Central memory CD4-positive, alpha-beta T cell (primary cell): ENCODE measurements at places on chromosomes 1 and 21.

DNA sequence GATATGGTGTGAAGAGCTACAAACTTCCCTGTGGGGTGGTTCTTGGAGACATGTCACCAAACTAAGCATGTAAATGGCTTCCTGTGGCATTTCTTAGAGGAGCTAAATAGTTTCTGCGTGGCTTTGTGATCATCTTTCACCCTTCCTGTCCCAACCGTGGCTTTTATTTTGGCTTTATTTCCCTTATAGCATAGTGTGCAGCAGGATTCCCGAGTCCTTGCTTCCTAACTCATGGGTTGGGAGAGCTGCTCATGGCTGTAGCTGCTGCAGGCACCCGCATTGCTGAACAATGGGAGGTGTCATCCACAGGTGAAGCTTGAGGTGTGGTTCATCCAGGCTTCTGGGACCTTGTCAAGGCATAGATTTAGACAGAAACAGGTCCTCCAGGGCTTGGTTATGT, 192.0 kb downstream of the SDCCAG8 start:
- DNase-seq, result no peak

GRCh38 chr21:21148514-21148913, 150.3 kb downstream of the NCAM2 start:
- no peak for DNase-seq

- DNase-seq, result no peak
These were observed 24.3 kb downstream of the RHBDL2 start for GRCh38 chr1:38917337-38917736.

DNA sequence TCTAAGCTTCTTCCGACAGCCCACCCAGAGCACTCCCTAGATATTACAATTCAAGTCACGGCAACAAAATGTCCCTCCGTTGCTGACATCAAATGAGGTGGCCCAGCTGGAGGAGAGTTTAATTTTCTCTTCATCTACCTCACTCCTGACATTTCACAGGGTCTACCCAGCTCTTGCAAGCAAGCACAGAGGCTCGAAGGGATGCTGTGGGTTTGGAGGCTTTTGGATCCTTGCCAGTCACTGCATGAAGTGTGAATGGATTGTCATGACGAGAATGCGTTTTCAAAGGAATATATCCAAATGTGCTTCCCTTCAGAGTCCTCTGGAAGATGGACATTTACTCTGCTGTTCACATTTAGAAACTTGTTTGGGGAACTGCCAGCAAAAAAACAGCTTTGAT, 33.5 kb downstream of the CAPN8 start:
- DNase-seq, result no peak

DNA sequence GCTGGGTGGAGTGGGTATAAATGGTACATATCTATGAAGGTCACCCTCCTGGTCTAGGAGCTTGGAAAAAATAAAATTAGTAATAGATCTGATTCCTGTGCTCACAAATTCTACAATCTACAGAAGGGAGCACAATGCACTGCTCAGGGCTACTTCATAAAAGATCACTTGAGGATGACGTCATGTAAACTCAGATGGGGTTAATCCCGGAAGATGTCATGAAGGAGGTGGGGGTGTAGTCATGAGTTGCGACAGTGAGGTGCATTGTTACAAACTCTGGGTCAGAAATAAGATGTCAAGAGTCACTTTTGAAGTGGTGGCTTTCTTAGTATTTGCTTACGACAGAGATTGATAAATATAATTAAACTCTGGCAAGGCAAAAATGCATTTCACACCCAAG, 68.2 kb downstream of the LHX9 start:
- DNase-seq, result no peak

DNA sequence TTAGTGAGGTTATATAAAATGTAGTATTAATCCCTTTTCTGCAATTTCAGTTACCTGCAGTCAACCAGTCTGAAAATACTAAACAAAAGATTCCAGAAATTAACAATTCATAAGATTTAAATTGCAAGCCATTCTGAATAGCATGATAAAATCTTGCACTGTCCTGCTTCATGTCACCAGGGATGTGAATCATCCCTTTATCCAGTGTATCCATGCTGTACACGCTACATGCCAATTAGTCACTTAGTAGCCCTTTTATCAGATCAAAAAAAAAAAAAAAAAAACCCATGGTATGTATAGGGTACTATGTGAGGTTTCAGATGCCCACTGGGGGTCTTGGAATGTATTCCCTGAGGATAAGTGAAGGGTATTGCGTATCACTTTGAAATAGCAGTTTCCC, 191.3 kb upstream of the HP1BP3 start:
- DNase-seq, result no peak

GRCh38 chr21:27581168-27581567, 614.3 kb upstream of the ADAMTS5 start:
- DNase-seq, result no peak

GRCh38 chr1:93692451-93692861, 10.8 kb upstream of the BCAR3 start:
- no peak for DNase-seq

DNA sequence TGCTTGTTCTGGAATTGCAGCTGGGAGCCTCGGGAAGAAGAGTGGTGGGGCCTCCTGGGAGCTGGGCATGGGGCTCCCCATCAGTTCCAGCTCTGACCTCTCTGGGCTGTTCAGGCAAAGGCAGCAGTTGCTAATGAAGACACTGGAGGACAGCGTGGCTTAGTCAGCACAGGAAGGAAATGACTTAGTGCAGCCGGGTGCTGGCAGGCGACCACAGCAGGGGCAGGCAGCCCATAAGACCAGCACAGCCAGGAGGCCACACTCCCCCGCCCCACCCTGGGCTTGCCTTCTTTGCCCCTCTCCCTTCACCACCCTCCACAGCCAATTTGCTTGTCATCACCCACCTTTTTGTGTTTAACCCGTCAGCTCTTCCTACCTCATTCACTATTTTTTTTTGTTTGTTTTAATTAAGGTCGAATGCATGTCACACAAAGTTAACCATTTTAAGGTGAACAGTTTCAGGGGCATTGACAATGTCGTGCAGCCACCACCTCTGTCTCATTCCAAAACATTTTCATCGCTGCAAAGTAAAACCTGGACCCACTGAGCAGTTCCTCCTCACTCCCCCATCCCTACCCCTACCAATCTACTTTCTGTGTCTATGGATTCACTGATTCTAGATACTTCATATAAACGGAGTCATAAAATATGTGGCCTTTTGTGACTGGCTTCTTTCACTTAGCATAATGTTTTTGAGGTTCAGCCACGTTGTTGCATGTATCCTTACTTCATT, 10.9 kb downstream of the OLIG2 start:
- DNase-seq, result no peak

- peak; percentile 91 for DNase-seq
These were observed 66.3 kb downstream of the CD58 start for GRCh38 chr1:116504308-116505156.

- DNase-seq, result no peak
These were observed 43.5 kb downstream of the PAFAH2 start for GRCh38 chr1:25954282-25954938.

- no peak for DNase-seq
These were observed 304.3 kb upstream of the ESRRG start for GRCh38 chr1:217027403-217028080.

- DNase-seq, result no peak
These were observed 58.8 kb upstream of the PRDX6 start for GRCh38 chr1:173418107-173418985.

- DNase-seq, result peak; percentile 57
These were observed 20.7 kb upstream of the LAX1 start for GRCh38 chr1:203744075-203744972.

- no peak for DNase-seq
These were observed 171.9 kb downstream of the PGBD5 start for GRCh38 chr1:230254265-230254664.
